ENCODE measurements at places on chromosomes 1 and 21.

DNA sequence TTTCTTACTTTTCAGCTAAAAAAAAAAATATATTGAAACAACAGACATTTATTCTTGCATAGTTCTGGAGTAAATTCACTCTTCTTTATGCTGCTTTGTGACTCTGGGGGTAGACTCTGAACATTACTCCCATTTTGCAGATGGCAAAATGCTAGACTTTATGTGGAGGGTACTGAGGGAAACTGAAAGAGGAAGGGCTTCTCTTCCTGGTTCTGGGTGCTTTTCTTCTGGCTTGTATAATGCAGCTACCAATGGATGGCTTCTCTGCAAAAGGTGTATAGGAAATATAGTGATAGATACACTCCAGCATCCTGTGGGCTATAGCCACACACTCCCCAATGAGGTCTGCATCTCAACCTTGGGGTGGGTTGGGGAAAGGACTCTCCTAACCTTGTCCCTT is 19.7 kb upstream of the ZBTB40 start:
- no peak for DNase-seq

DNA sequence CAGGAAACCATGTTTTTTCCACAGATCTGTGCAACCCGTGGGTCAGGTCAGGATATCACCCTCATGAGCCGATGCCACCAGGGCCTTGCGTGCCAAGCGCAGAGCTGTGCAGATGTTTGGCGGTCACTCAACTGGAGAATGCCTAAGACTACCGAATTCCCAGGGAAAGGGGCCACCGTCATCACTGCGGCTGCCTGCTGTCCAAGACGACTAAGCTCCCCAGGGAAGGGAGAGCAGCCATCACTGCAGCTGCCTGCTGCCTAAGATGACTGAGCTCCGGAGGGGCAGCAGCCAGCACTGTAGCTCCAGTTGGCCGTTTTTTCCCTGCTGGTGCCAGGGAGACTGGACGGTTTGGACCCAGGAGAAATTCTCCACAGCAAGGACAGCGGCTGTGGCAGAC is 31.1 kb downstream of the AKT3 start:
- DNase-seq: no peak

DNA sequence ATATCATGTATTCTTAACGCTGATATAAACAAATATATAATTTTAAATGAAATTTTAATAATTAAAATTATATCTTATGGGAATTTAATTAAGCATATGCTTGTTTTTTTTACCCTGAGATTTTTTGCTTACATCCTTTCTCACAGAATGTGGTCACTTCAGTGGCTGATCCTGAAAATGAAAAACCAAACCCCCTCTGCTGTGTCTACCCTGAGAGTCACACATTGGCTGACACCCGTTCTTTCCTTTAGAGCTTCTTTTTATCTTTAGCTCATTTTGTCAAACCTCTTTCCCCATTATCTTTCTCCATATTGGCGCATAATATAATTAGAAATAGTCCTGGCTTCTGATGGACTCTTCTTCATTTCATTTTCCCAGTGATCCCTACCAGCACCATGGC is 10.8 kb upstream of the CACYBP start:
- no peak for DNase-seq

- no peak for DNase-seq
Measured at GRCh38 chr1:224739303-224739996, 123.3 kb downstream of the CNIH3 start.

DNA sequence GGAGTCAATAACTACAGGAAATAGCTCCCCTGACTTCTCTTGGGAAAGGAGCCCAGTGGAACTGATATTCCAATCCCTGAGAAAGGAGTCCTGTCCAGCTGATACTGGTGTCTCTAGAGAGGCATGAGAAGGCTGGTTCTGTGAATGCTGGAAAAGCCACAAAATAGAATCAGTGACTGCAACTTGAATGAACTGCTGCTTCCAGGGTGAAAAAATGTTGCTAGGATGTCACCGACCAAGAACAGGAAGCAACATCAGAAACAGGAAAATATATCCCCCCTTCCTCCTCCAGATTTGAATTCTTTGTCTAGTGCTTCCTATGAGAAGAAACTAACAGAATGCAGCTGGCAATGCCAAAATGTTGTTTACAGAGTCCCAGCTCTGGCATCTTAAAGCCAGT is 269.3 kb upstream of the LYPLAL1 start:
- DNase-seq: no peak

- no peak for DNase-seq
Measured at GRCh38 chr1:116270316-116271057, 102.6 kb upstream of the ATP1A1 start.

GRCh38 chr1:81374481-81374880 is 426.3 kb upstream of the ADGRL2 start:
- DNase-seq: no peak

- DNase-seq: no peak
Measured at GRCh38 chr1:220410611-220411010, 117.3 kb upstream of the MARK1 start.

- DNase-seq: no peak
Measured at GRCh38 chr21:41957991-41958766, 4.4 kb upstream of the C2CD2 start.

DNA sequence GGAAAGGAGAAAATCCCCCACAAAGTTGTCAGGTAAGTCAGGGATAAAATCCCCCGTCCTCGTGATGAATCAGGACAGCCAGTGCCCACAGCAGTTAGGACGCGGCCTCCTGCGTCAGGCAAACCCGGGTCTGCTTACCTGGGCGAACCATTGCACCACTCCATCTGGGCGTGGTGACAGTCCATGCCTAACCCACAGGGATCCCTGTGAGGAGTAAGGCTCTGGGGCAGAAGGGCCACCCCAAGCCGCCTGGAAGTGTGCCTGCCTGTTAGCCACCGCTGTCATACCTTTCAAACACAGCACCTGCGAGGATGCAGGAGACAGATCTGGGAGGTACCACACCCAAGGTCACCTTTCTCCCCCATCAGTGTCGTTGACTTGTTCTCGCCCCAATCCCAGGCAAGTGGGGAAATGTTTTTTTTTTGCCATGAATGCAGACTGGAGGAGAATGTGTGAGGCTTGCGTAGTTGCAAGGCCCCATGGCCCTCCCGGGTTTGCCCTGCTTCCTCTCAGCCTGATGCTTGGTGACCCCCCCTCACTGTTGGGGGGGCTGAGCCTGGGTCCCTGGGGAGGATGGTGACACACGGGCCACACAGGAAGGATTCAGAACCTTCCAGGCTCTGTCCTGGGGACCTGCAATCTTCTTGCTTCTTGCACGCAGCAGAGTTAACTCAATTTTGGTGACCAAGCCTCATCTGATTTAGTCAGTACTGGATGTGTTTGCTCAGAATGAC is 107.0 kb downstream of the PGBD5 start:
- no peak for DNase-seq

GRCh38 chr1:54375712-54376429 is 30.3 kb downstream of the SSBP3 start:
- DNase-seq: no peak

- no peak for DNase-seq
Measured at GRCh38 chr1:6596351-6596750, 6.3 kb downstream of the KLHL21 start.

DNA sequence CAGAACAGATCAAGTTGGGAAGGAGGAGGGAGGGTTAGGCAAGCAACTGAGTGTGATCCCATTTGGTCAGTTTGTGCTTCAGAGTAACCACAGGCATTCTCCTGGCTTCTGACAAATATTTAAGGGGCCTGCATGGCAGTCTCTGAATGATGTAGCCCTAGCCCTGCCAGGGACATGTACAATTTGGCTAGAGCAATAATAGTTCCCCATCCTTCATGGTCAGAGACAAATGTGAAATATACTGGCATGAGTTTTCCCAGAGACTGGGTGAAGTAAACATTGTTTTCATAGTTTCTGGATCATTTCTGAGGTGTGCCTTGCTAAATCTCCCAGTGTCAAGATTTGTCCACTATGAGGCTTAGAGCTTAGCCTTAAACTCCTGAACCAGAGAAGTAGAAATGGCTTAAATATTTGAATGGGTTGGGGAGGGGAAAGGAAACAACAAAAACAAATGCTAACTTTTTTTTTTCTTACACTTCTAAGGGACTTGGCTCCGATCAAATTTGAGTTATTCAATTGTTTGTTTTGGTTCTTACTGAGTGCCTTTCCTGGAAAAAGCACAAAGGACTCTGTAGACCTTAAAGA is 42.0 kb upstream of the UBE2U start:
- DNase-seq: no peak

GRCh38 chr21:25366116-25366515 is 241.2 kb downstream of the MRPL39 start:
- DNase-seq: no peak

GRCh38 chr21:14583629-14584255 is 37.6 kb upstream of the SAMSN1 start:
- no peak for DNase-seq

- DNase-seq: no peak
Measured at GRCh38 chr1:221334062-221334461, 407.8 kb downstream of the DUSP10 start.

DNA sequence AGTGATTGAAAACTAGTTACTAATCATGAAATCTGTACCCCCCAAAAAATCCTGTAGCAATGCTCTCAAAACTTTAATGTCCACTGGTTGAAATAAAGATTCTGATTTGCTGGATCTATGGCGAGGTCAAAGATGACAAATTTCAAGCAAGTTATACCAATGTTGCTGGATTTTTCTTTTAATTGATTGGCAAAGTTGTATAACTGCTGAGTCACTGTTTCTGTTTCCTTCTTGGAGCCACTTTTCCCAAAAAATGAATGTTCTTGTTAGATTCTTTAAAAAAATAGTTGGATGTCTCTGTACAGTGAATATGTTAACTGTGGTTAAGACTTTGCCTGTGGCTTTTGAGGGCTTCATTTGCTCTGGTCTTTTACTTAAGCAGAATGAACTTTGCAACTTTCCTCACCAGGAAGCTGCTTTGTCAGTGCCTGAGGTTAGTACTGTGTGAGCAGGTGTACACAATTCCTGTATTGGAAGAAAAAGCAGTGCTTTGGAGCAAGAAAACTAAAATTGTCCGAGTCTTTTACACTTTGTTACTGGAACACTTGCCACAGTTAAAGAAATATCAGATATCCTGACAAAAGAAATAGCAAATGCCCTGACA is 1211.9 kb downstream of the MRPL39 start:
- DNase-seq: no peak

DNA sequence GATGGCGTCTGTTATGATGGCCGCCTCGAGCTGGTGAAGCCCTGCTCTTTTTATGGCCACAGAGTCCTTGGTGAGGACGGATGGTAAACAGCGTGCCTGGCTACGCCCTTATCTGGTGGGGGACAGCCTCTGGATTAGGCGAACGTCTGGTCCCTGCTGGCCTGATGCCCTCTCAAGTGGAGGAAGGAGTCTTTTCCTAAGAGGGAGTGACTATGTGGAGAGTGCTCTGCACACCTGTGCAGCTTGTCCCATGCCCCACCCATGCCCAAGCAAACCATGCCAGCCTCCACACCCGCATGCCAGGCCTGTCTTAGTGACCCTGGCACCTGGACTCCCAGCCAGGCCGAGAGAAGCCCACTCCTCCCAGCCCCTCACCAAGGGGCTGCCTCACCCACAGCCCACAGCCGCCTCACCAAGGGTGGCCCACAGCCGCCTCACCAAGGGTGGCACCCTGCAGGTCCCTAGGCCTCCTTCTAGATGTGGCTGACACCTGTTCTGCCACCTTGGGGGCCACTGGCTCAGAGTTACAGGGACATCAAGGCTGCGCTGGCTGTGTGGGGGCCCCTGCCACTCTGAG is 40.2 kb downstream of the WNT9A start:
- no peak for DNase-seq

GRCh38 chr21:27190601-27191000 is 223.7 kb upstream of the ADAMTS5 start:
- DNase-seq: no peak

DNA sequence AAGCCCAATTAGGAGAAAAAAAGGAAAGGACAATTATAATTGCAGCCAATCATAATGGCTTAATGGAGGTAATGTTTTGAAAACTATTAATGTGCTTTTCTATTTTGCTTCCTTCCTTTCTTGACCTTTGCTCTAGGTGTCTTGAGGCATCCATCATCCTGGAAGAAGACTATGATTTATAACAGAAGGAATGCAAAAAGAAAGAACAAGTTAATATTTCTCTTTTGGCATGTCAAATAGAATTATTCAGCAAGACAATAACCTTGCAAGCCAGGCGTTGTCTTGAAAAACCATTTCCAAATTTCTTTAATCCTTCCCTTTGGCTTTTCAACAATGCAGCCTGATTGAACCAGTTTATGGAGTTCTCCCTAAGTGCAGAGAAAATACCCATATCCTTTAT is 107.7 kb upstream of the USP24 start:
- no peak for DNase-seq

DNA sequence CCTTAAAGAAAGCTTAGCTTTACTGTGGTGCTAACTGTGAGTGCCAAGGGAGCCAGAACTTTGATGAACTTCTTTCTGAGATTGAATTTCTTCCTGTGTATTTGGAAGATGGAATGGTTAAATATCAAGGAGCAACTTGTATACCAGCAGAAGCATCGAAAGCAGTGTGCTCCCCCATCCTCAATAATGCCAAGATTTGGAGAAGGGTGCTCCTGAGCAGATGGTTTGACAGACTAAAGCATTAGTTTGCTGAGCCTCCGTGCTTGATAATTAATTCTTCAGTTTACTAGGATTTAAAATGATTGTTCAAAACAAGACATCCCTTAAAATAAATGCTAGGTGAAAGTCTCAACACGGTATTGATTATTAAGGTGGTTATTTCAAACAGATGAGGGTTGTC is 42.4 kb upstream of the AKT3 start:
- DNase-seq: no peak

- no peak for DNase-seq
Measured at GRCh38 chr1:205182930-205183329, 28.6 kb downstream of the DSTYK start.

GRCh38 chr1:3078430-3078861 is 9.4 kb downstream of the PRDM16 start:
- no peak for DNase-seq

GRCh38 chr1:168560370-168560769 is 16.0 kb upstream of the XCL1 start:
- no peak for DNase-seq

- DNase-seq: no peak
Measured at GRCh38 chr1:210310562-210311153, 18.0 kb upstream of the HHAT start.

GRCh38 chr1:40183055-40183710 is 22.0 kb downstream of the RLF start:
- DNase-seq: no peak
